Posterior cingulate gyrus (tissue), 11 donors: ENCODE measurements at places on chromosomes 4 and X.
A peak's percentile ranks its signal among the peaks of the same experiment; 100 is the strongest.

- DNase-seq: no peak
Measured at GRCh38 chr4:62130230-62130629, 930.1 kb downstream of the ADGRL3 start.

- DNase-seq: no peak
Measured at GRCh38 chr4:185874516-185875230, 62.7 kb upstream of the SORBS2 start.

GRCh38 chrX:70481471-70482270 lies 37.0 kb downstream of the DLG3 start:
- no peak for DNase-seq

DNA sequence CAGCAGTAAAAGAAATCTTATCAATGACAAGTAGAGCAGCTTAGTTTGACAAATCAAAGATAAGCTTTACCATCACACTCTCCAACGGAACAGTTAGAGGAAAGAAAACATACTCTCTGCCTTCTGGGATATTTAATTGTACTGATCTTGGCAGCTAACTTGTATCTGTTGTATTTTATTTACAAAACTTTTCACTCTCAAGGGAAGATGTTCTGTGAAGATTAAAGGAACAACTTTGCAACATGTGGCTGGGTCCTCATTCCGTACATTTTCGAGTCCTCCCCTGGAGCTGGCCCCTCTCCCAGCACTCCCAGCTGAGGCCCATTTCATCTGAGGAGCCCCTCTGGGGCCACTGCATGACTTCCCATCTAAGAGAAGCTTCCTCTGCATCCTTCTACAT lies 74.4 kb downstream of the RPS3A start:
- no peak for DNase-seq

- no peak for DNase-seq
Measured at GRCh38 chr4:65175585-65175984, 494.7 kb downstream of the EPHA5 start.

GRCh38 chr4:61462451-61463326 lies 262.6 kb downstream of the ADGRL3 start:
- no peak for DNase-seq

- no peak for DNase-seq
Measured at GRCh38 chrX:20517565-20517964, 250.9 kb upstream of the RPS6KA3 start.

DNA sequence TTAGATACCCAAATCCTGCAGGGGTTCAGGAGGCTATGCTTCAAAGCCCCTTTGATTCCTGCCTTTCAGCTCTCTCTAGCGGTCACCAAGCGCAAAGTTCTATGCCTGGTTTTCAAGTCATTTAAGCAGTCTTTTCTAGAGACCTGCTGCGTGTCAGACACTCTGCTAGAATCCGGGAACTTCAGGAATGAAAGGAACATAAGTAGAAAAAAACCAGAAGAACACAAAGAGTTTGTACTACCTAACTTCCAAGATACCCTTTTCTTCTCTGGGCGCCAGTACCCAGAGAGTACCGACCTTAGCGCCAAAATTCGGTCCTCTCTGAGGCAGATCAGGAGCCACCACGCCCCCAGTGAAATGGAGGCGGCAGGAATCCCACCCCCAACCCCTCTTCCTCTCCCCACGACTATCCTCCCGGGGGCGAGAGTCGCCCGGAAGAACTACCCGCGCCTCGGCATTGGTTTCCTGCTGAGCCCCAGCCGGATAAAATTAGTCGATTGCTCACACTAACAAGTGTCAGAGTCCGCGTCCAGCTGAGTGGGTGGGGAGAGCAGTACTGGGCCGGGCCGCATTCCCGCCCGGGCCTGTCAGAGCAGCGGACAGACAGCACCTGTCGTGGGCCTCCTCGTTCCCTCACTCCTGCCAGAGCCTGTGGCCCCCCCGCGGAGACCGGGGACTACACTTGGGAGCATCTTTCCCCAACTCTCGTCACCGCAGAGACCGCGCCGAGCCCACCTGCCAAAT lies 78.8 kb downstream of the RLIM start:
- DNase-seq: peak; percentile 81

GRCh38 chr4:174252412-174252811 lies 31.1 kb downstream of the FBXO8 start:
- no peak for DNase-seq

DNA sequence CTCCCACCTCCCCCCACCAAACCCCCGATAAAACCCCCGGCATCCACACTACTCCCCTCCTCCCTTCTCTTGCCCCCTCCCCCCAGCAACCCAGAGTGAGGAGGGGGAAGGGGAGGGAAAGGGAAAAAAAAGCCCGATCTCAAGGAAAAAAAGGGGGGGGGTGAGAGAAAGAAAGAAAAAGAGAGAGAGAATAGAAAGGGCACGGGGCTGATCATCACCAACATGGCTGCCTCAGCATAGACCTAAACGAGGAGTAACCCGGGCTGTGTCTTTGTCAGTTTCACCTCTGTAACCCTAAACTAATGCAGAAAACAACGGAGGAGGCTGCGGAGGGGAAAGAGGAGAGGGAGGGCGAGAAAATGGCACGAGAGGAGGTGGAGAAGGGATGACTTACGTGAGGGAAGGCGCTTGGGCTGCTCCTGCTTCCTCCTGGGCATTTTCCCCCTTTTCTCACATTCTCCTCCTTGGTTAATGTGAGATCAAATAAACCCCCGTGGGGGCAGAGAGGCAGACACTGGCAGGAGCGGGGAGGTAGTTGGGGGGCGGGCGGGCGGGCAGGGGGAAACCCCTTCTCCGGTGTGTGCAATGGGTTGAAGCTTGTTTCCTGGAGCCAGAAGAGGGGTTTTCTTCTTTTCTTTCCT lies 532 bp downstream of the ZNF827 start:
- peak; percentile 47 for DNase-seq

- DNase-seq: no peak
Measured at GRCh38 chr4:172009446-172010230, 196.4 kb downstream of the GALNTL6 start.

- no peak for DNase-seq
Measured at GRCh38 chrX:150092549-150092948, 154.3 kb upstream of the EOLA2 start.

DNA sequence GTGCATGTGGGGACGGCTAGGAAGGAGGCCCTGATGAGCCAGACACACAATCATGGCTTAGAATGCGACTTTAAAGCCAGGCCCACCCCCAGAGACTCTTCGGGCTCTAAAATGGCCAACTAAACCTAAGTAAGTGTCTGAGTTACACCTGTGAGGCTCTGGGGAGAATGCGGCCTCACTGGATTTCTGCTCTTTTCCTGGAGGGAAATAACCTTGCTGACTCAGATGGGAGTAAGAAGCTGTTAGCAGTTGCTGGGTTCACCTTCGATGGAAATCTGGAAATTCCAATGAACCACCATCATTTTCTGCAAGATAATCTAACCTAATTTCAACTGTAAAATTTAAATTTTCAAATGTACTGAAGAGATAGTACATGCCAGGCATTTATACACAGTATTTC lies 97.6 kb upstream of the MAML3 start:
- no peak for DNase-seq

DNA sequence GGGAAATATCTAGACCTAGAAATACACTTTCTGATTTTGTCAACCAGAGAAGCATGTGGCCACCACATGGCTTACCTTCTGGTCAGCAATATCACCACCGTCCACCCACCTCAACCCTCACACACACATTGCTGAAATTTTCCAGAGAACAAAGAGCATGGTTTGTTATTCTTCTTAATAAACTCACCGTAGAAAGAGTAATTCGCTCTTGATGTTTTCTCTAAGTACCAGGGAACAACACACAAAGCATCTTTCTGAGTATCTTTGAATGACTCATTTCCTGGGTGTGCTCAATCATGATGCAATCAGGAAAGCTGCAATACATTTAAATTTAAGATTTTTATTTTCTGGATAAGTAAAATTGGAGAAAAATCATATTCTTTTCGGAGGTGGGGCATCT lies 24.7 kb upstream of the LRAT start:
- no peak for DNase-seq

DNA sequence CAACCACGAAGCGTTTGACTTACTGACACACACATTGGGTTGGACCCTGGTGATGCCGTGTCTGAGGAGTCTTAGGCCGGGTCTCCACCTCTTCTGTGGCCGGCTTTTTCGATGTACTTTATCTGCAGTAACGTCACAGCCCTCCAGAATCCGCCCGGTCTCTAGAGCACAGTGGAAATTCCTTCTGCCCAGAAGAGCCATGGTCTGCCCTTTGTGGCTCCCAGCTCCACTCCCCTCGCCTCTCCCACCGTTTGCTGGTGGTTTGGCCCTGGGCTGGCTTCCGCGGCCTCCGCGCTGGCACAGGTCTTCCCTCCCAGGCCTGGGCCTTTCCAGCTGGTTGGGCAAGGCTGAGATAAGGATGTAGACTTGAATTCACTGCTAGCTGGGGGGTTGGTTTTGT lies 4.3 kb downstream of the MAEA start:
- DNase-seq: no peak

- no peak for DNase-seq
Measured at GRCh38 chr4:144699565-144699964, 53.6 kb downstream of the HHIP start.

DNA sequence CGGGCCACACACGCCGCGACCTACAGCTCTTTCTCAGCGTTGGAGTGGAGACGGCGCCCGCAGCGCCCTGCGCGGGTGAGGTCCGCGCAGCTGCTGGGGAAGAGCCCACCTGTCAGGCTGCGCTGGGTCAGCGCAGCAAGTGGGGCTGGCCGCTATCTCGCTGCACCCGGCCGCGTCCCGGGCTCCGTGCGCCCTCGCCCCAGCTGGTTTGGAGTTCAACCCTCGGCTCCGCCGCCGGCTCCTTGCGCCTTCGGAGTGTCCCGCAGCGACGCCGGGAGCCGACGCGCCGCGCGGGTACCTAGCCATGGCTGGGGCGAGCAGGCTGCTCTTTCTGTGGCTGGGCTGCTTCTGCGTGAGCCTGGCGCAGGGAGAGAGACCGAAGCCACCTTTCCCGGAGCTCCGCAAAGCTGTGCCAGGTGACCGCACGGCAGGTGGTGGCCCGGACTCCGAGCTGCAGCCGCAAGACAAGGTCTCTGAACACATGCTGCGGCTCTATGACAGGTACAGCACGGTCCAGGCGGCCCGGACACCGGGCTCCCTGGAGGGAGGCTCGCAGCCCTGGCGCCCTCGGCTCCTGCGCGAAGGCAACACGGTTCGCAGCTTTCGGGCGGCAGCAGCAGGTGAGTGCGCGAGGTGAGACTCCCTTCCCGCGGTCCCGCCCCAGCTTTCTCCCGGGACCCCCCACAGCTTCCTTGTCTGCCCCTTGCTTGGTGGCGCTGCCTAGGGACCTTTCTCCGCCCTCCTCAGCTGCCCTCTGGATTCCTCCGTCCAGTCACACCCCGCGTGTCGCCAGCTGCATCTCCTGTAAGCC lies 678 bp downstream of the BMP3 start:
- no peak for DNase-seq

DNA sequence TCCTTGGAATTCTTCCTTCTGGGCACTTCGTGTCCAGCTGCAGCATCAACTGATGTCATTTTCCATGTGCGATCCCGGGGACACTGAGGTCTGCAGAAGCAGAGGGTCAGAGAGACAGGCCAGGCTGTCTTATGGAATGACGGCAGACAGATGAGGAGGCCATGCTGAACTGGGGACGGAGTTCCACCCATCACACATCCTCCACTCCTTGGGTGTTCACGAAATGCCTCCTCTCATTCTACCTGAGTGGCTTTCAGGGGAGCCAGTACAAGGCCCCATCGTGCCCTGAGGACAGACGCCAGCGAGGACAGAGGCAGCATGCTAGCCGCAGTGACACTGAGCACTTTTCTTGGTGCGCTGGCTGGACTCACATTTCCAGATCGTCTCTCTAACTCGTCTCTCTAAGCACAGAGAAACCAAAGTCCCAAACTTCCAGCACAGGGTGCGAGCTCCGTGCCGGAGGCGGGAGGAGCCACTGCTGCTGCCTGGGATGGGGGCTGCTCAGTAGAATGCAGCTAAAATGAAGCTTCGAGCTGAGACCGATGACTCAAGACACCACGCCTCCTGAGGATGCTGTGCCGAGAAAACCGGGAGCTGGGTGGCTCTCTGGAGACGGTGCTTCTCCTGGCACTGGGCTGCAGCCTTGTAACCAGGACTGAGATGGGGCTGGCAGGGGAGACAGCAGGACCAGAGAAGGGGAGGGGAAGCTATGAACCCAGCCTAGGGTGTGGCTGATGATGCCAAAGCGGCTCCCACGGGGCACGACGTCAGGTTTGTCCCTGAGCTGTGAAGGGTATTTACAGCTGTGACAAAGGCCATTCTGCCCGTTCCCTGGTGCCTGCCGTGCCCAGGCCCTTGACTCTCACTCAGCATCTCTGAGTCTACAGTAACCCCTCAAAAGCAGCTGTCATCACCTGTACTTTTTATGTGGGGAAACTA lies 8.2 kb downstream of the ABLIM2 start:
- DNase-seq: peak; percentile 94

DNA sequence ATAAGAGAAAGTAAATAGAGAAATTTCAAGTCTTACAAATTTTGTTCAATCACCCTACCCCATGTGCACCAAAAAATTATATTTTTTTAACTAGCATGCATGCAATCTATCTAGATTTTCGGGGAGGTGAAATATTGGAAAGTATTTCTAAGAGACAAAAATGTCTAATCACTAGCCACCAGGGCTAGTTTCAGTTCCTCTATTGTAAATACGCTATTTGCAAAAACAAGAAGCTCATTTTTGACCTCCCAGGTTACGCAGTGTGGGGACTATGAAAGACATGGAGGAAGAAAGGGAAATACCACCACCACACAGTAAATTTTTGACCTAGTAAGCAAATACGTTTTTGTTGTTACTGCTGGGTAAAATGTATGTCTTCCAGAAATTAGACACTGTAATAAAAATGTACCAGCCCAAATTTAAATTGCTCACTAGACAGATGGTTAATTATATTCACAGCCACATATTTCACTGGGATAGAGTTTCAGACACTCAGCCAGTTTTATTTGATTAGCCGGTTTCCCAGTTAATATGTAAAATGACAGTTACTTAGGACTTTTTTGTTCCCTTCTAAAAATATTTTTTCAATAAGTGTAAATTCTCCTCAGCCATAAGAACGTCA lies 2.2 kb downstream of the NEXMIF start:
- no peak for DNase-seq

DNA sequence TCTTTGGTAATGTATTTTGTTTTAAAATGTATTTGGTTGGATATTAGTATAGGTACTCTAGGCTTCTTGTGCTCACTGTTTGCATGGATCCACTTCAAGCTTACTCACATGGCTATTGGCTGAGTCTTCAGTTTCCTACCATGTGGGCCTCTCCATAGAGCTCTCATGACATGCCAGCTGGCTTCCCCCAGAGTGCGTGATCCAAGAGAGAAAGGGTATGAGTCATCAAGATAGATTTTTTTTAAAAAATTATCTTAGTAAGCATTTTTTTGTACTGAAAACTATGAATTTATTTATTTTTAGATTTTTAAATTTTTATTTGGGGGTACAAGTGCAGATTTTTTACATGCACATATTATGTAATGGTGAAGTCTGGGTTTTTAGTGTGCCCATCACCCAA lies 219.1 kb upstream of the AMOT start:
- DNase-seq: no peak
